ENCODE measurements at places on chromosomes 1 and 21. TPM values are rescaled to one million over a fixed set of nuclear protein-coding genes. Genes with fewer than 3 reads are reported as not detected.

LYPD8 gene
- total RNA-seq, result not detected

FNDC5 gene
- total RNA-seq, result 0.24 TPM

GOLT1A gene
- not detected for total RNA-seq

DRAM2 gene
- total RNA-seq, result 118 TPM

LCE1F gene
- not detected for total RNA-seq

PHC2 gene
- total RNA-seq, result 211 TPM

GIPC2 gene
- total RNA-seq, result 0.52 TPM

TEKT2 gene
- not detected for total RNA-seq

ABCG1 gene
- 3.7 TPM for total RNA-seq

ORC1 gene
- 8.1 TPM for total RNA-seq

DEDD gene
- 22.4 TPM for total RNA-seq

KCNK2 gene
- 1.7 TPM for total RNA-seq

TRIM67 gene
- not detected for total RNA-seq

MIS18A gene
- total RNA-seq, result 12.5 TPM

PLA2G2D gene
- not detected for total RNA-seq

ITSN1 gene
- total RNA-seq, result 34.0 TPM

LMOD1 gene
- 1.0 TPM for total RNA-seq

BMP8A gene
- 0.40 TPM for total RNA-seq

FYB2 gene
- total RNA-seq, result not detected

TFF2 gene
- total RNA-seq, result not detected

GBP2 gene
- total RNA-seq, result 5.8 TPM

FMO4 gene
- total RNA-seq, result 3.8 TPM

CFHR5 gene
- not detected for total RNA-seq

CD48 gene
- total RNA-seq, result not detected

SELP gene
- total RNA-seq, result not detected

PRR9 gene
- total RNA-seq, result not detected

TAF13 gene
- total RNA-seq, result 39.0 TPM

CHI3L1 gene
- not detected for total RNA-seq

Measured in epithelial cell of alveolus of lung (primary cell).